ENCODE measurements at places on chromosomes 7 and 10.

DNA sequence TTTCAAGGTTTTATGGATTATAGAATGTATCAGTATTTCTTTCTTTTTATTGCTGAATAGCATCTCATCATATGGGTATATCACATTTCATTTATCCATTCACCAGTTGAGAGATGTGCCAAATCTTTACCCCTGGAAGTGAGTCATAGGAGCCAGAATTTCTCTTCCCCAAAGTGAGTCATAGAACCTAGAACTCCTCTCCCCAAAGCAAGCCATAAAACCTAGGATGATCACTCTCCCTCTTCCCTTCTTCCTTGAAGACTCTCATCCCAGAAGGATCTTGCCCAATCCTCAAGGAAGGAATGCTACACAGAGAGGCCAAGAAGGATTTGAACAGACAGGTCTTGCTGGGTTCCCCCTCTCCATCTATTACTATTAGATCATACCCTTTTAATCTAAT is 199.9 kb downstream of the EVX1 start:
- DNase-seq = no peak

DNA sequence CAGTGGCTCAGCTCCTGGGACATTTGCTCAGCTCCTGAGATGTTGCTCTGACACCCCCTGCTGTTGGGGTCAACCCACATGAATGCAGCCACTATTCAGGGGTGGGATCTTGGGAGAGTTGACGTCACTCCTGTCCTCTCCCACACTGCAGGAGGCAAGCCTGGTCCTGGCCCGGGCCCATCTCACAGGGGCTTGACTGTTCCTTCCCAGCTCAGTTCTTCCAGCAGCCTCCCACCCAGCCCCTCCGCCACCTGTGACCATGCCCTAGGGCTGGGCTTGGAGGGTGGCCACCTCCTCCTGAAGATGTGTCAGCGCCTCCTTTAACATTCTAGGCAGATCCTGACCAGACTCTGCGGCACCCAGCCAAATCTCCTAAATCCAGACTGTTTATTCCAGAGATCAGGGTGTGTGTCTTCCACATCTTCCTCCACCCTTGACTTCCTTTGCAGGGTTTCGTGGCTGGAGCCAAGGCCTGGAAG is 19.1 kb upstream of the OPALIN start:
- DNase-seq = no peak

GRCh38 chr7:157855452-157856213 is 518.8 kb downstream of the DNAJB6 start:
- DNase-seq = no peak

DNA sequence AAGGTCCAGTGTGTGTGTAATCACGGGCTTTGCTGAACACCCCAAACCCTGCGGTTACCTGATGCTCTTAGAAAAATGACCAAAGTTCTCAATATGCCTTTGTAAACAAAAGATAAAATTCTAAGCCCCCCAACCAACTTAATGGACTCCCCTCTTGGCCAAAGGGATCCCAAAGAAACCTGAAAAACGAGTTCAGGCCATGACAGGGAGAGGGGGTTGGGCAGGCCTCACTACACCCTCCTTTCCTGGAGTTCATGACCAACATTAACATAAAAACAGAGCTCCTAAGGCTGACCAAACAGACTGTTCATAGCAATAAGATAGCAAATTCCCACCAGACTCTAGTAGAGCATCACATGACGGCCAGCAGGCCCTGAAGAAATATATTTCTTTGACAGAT is 3.0 kb upstream of the VIPR2 start:
- no peak for DNase-seq

GRCh38 chr7:30659312-30659711 is 22.9 kb downstream of the CRHR2 start:
- no peak for DNase-seq

DNA sequence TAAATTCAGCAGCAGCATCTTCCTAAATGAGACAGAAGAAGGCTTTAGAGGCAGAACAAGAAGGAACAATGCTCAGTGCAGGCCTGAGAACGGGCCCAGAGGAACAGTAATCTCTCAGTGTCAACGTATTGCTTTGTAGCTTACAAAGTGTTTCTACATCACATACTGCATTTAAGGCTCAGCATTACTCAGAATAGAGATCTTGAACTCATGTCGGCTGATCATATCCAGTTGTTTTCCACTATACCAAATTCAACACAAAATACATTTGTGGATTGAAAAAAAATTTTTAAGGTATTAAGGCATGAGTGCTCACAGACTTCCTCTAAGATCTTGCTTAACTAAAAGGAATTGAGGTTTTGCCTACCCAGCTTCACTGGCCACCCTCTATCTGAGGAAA is 325.1 kb downstream of the HPSE2 start:
- no peak for DNase-seq

DNA sequence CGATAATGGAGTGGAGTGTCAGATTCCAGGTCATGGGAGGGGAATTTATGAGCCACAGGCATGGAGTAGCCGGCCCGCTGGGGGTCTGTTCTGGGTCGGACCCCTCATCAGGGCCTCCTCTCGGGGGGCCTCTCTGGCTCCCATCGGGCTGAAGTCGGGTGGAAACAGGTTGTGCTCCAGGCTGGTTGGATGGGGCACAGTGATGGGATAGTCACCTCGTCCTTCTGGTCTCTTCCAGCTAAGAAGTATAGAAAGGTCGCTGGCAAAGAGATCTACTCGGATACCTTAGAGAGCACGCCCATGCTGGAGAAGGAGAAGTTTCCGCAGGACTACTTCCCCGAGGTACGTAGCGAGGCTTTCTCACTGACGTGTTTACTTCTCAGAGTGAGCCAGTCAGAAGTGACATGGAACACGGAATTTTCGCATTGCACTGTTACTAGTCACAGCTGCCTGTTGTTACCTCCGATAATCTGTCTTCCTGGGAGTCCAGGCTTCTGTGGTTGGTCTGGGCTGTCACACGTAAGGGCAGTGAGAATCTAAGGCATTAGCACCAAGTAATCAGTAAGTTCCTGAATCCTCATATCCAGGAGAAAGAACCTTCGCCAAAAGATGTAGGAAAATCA is 88.3 kb downstream of the NKX6-2 start:
- DNase-seq = no peak

GRCh38 chr10:132521041-132521465 is 16.5 kb upstream of the INPP5A start:
- DNase-seq = no peak

- no peak for DNase-seq
Measured at GRCh38 chr10:132507409-132507955, 30.1 kb upstream of the INPP5A start.

DNA sequence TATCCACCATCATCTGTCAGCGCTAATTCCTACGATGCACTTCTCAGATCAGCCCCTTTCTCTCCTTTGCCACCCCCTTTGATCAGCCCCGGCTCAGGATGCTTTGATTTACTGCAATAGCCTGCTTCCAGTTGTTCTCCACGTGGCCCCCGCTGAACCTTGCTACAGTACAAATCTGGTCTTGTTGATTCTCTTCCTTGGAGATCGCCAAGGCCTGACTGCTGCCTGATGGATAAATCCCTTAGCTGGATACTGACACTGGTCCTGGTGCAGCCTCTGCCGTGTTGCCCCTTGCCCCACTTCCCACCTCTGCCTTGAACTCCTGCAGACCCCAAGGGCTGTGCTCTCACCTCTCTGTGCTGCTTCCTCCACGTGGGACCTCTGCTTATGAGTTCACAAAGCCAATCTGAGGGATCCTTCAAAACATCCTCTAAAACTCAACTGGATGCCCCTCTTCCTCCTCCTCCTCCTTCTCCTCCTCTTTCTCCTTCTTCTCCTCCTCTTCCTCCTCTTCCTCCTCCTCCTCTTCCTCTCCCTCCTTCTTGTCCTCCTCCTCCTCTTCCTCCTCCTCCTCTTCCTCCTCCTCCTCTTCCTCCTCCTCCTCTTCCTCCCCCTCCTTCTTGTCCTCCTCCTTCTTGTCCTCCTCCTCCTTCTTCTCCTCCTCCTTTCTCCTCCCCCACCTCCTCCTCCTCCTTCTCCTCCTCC is 15.3 kb downstream of the PLXNA4 start:
- DNase-seq = no peak

- no peak for DNase-seq
Measured at GRCh38 chr10:48456808-48457761, 147.8 kb downstream of the ARHGAP22 start.

DNA sequence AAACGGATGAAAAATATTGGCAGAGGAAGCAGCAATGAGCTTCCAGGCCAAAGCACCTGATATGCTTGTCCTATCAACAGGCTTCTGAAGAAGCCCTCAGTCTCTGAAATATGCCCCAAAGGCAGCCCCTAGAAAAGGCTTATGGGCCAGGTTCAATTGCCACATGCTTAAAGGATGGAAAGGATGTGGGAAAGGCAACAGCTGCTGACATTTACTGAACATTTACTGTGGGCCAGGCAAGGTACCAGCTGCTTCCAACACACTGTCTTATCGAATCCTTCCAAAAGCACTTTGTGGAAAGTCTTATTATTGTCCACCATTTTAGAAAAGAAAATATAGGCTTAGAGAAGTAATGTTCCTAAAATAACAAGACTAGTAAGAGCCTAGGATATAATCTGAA is 56.5 kb downstream of the DOCK4 start:
- DNase-seq = no peak

DNA sequence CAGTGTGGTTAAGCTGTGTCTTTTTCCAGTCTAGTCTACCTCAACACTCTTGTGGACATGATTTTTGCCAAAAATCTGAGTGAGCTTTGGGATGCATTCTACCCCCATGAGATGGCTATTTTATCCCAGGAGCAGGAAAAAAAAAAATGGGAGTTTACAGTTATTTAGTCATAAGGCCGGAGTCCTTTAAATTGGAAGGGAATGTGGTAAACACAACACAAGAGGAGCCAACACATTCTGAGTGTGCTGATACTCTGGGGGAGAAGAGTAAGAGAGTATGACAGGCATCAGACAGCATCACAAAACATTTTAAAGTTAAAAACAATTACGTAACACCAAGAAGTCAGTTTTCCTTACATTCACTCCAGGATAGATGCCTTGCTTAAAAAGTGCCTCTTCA is 46.1 kb downstream of the C1GALT1 start:
- no peak for DNase-seq

DNA sequence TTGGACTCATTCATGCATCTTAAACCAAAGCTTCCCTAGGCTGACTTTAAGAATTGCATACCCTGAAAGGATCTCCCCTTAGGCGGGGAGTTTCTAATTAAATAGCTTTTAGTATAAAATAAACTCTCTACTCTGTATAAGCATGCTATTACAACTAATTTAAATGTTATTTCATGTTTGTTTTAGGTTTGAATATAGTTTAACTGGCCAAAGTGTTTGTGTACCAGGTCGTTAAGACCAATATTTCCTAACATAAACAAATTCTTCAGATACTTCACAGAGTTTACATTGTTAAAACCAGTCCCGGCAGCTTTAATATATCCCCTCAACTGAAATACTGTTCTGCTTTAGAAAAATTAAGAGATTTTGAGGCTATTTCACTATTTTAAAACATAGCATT is 2.3 kb downstream of the GLI3 start:
- no peak for DNase-seq

GRCh38 chr7:114786455-114786854 is 135.4 kb upstream of the MDFIC start:
- DNase-seq = no peak

DNA sequence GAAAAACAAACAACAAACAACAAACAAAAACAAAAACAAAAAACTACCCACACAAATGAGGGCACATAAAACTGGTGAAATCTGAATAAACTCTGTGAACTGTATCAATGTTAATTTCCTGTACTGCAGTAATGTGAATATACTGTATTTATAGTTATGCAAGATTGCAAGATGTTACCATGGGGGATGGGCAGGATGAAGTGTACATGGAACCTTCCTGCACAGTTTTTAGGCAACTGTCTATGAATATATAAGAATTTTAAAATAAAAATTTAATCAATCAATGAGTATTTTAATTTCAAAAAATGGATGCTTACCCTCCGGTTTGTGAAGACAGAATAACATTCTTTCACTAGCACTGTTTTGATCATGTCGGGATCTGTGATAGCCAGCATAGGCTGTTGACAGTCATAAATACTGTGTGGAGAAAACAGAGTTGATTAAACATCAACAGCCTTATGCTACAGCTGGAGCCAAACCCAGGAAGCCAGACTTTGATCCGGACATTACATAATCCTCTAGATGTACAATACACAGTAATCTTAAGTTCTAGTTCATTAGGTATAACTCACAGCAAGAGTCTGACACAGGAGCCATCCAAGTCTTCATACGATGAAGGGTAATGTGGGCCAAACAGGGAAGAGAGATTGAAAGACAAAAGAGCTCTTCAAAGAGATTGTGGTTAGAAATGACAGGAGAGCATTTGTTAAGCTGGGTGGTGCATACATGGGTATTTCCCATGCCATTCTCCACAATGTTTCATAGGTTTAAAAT is 14.8 kb downstream of the CYP3A7 start:
- DNase-seq = no peak

GRCh38 chr7:139949629-139950028 is 113.1 kb downstream of the PARP12 start:
- DNase-seq = no peak

DNA sequence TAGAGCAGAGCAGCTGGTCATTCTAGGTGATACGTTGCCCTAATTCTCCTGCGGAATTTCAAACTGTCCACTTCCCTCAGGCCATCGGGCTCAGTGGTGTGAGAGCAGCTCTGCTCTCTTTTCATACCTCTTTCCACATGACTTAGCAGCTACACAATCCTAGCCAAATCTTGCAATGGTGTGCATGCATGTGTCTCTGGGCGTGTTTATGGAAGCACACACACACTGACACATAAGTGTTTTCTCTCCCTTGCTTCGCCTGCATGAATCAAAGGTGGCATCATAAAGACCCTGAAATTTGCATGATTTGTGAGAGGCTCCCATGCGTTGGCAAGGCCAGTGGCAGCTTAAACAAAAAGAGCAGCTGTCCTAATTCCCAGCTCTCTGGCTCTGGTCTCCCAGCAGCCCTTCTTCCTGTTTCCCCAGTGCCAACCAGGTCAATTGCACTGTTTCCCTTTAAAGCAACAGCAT is 1189.5 kb downstream of the GATA3 start:
- DNase-seq = no peak

DNA sequence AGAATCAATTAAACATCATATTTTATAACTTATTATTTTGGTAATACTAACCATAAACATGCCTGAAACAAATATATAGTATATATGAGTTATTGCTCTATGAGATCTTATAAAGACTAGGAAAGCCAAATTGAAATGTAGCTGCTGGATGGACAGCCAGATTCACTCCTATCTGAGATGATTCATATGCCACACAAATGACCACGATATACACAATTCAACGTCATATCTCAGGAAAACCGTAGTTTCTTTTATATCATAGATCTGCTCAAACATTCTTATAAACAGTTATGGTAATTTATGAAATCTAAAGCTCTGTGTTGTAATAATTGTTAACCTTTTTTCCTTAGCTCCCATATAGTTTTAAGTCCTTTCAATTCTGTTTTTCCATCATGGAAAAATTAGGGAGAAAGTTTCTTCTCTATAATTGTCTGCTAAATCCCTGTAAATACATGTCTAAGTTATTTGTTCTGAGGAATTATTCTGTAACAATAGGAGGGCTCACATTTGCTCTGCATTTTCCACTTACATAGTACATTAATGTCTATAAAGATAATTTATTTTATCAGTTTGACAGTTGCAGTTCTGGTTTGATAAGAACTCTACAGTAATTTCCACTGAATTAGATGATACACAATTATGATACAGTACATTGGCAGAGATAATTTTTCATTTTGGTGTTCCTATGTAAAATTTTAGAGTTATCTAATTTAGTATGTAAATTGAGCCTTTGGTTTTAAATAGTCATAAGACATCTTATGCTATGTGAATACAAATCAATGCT is 42.7 kb downstream of the GNAT3 start:
- no peak for DNase-seq

- no peak for DNase-seq
Measured at GRCh38 chr10:103668351-103669242, 175.1 kb downstream of the NEURL1 start.

- no peak for DNase-seq
Measured at GRCh38 chr7:128271942-128272481, 30.9 kb downstream of the LEP start.
